ENCODE measurements at places on chromosomes 1 and 21. TPM values are rescaled to one million over a fixed set of nuclear protein-coding genes. Genes with fewer than 3 reads are reported as not detected.
A peak's percentile ranks its signal among the peaks of the same experiment; 100 is the strongest.

GRCh38 chr21:32520875-32521735 lies 64.2 kb downstream of the TCP10L start:
- DNase-seq, result peak; percentile 90

DNA sequence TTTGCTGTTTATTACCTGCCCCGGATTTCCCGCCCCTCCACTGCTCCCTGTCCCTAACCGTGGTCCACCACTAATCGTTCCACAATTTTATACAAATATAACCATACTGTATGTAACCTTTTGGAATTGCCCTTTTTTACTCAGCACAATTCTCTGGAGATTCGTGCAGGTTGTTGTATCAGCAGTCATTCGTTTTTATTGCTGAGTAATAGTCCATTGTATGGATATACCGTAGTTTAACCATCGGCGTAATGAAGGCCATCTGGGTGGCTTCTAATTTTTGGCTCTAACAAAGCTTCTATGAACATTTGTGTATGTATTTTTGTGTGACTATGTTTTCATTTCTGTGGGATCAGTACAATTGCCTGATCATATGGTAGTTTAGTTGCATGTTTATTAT lies 50.0 kb downstream of the UCK2 start:
- DNase-seq, result no peak

DNA sequence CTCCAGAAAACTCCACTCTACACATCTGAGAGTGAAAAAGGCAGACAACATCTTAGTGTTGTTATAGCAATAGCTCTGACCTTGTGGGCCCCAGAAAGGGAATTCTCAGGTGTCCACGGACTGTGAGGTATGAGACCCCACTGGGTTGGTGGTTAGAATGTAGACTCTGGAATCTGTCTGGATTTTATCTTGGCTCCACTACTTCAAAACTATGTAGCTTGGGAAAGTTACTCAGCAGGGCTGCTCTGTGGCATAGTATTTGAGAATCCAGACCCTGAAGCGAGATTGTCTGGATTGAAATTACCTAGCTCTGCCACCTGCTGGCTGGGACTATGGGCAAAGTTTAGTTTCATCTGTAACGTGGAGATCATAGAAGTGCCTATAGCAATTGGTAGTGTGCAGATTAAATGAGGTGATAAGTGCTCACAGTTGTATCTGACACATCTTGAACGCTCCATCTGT lies 25.8 kb downstream of the PRDM2 start:
- DNase-seq, result no peak

DNA sequence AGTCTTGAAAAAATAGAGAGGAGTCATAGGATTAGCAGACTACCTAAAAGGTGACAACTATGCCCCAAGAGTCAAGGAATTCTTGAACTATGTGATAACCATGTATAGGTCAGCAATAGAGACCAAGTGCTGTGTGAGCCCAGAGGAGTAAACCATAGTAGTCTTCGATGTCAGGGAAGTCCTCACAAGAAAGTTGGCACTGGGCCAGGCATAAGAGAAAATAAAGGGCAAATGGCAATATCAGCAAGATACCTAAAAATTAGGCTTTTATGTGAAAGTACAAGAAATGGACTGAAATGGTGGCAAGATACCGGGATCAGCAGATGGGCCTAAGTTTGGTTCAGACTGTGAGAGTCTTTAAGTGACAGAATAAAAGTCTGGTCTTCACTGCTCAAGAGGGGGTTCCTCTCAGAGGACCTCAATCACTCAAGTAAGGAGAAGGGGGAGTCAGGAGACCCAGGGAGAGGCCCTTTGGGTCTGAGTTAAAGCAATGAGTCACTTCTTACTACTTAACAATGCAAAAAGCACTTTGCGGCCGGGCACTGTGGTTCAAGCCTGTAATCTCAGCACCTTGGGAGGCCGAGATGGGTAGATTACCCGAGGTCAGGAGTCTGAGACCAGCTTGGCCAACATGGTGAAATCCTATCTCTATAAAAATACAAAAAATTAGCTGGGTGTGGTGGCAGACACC lies 95.0 kb downstream of the TEX35 start:
- no peak for DNase-seq

- no peak for DNase-seq
Measured at GRCh38 chr1:36212782-36213181, 11.5 kb upstream of the THRAP3 start.

- no peak for DNase-seq
Measured at GRCh38 chr1:59737638-59738037, 77.1 kb upstream of the HOOK1 start.

- DNase-seq, result no peak
Measured at GRCh38 chr21:34336245-34336644, 27.6 kb upstream of the KCNE2 start.

- no peak for DNase-seq
Measured at GRCh38 chr1:185767508-185768120, 33.4 kb downstream of the HMCN1 start.

GRCh38 chr1:108708691-108709660 lies 3.7 kb upstream of the FNDC7 start:
- no peak for DNase-seq

DNA sequence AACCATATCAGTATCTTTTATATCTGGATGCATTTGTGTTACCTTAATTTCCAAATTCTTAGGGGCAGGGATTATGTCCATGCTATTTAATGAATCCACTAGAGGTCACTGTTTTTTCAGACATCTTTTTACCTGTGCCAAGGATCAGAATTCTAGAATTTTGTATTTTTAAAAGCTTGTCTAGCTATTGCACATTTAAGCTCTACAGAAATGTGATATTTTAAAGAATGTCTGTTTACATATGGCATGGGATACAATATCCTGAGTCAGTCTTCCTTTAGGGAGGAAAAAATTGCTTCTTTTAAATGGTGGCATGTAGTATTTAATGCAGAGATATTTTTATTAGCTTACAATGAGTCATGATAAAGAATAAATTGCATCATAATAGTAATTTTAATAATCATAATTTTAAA lies 11.3 kb downstream of the RPAP2 start:
- DNase-seq, result no peak

- no peak for DNase-seq
Measured at GRCh38 chr1:179968284-179968993, 13.8 kb downstream of the CEP350 start.

- DNase-seq, result no peak
Measured at GRCh38 chr1:82371844-82372498, 571.2 kb downstream of the ADGRL2 start.

DNA sequence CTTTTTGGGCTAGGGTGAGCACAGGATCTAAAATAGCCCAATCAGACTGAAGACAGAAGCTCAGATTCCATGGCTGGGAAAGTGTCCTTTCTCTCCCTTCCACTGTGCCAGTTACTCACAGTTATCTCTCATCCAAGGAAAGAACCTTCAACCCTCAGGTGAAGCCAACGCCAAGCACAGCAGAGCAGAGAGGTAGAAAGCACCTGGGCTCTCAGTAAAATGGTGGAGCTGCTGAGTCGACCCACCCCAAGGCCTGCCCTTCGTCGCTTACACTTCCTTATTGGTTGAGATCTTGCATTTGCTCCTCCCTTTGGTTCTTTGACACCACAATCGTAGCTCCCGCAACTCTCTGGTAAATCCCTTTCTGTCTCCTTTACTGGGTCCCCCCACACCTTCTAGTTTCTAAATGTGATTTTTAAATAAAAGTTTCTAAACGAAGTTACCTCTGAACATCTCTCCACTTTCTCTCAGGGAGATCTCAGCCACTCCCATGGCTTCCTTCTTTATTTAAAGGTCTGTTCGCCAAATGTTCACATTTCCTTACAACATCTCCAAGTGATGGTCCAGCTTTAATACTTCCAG lies 27.5 kb upstream of the SLC30A1 start:
- DNase-seq, result no peak

- DNase-seq, result no peak
Measured at GRCh38 chr1:41712081-41712480, 206.6 kb downstream of the HIVEP3 start.

DNA sequence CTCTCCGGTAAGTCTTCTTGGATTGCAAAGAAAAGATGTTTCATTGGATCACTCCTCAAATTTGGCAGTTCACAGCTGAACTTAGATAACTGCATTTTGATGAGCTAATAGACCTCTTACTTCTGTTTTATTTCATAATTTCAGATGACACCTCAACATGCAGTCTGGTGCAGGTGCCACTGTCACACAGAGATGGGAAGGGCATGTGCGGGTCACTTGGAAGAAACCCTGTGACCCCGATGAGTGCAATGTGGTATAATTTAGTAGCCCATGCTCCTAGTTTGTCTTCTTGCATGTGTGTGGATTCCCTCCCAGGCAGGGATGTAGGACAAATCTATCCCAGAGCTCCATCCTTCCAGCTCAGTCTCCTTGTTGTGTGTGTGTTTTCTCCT lies 481 bp upstream of the SLAMF1 start:
- DNase-seq, result no peak

- no peak for DNase-seq
Measured at GRCh38 chr1:16438924-16439323, 1.6 kb upstream of the NECAP2 start.

DNA sequence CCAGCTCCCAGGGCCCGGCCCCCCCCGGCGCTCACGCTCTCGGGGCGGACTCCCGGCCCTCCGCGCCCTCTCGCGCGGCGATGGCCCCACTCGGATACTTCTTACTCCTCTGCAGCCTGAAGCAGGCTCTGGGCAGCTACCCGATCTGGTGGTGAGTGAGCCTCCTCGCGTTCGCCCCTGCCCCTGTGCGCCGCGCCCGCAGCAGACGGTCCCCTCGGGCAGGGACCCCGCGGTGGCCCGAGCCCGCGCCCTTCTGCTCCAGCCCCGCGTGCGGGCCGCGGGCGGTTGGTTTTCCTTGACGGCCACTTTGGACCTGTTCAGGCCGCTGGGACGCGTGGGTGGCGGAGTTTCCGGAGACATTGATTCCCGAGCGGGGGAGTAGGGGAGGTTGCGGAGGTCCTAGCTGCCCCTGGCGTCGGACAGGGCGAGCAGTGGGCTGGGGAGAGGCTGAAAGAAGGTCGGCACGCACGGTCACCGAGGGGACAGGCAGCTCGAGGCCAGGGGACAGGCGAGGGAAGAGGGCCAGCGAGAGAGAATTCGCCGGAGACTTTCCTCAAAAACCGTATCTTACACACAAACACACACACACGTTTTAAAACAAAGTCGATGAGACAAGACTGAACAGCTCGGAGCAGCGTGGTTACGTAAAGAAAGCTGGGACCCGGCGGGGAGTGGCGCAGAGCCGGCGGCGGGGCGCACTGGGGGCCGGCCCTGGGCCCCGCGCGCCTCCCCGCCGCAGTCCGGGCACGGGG lies 427 bp downstream of the WNT3A start:
- DNase-seq, result no peak

DNA sequence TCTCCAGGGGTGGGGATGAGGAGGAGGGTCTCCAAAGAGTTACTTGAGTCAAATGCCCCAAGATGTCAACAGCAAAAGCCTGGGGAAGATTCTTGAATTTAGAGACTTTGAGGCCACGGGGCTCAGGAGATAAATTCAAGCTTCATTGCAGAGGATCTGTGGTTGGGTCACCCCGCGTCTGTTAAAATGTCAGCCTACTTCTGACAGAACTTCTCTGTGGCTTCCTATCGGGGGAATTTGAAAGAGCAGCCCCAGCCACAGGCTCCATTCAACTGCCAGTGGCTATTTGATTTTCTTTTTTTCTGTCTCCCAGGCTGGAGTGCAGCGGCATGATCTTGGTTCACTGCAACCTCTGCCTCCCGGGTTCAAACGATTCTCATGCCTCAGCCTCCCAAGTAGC lies 62.5 kb upstream of the EFHD2 start:
- DNase-seq, result no peak

DNA sequence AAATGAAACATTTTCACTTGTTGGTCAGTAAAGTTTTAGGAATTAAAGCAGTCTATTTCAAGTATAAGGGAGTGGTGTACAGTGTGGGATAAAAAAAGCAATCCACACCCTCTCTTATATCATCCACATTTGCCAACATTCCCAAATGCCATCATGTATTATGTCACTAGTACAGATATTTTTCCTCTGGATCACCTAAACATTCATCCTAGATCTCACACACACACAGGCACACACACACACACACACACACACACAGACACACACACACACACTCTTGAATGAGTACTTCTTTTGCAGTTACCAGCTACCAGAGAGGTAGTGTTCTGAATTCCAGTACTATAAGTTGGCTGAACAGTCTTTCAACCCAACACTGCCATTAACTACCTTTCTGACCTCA lies 1369.1 kb upstream of the ADGRL4 start:
- DNase-seq, result no peak

- DNase-seq, result no peak
Measured at GRCh38 chr1:160905617-160905989, 20.6 kb upstream of the ITLN1 start.

DNA sequence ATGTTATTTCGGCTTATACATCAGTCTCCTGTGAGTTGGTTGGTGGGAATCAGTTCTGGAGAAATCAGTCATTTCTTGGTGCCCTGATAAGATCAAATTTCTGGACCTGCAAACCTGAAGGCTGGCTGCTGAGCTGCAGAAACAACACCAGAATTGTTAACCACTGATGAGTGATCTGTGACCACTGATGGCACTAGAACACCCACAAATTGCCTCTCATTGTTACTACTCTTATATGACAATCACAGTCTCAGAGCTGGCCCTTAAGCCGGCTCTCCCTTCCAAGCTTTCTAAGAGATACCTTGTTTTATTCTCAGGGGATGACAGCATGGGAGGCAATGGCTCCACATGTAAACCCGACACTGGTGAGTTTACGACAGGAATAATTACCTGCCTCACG lies 1.9 kb downstream of the C1orf162 start:
- DNase-seq, result no peak

DNA sequence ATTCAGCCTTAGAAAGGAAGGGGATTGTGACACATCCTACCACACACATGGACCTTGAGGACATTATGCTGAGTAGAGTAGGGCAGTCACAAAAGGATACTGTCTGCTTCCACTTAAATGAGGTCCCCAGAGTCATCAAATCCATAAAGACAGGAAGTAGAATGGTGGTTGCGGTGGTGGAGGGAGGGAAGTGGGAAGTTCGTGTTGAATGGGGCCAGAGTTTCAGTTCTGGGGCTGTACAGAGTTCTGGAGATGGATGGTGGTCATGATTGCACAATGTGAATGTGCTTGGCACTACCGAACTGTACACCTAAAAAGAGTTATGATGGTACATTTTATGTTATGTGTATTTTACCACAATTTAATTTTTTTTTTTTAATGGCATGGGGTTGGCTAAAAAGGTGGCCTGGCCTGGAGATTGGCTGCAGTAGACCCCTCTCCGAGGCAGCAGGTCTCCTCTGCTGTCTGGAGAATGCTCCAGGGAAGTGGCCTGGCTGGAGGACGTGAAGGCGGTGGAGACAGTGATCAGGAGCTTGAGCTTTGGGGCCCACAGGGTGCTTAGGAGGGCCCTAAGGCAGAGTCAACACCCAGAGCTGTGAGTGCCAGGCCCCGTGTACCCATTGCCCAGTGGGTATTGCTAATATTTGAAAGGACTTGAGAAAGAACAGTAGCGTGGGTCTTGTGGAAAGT lies 30.4 kb downstream of the IFNGR2 start:
- no peak for DNase-seq

AHCTF1 gene
- 59.0 TPM for total RNA-seq

OR2T11 gene
- total RNA-seq, result not detected

SERPINC1 gene
- not detected for total RNA-seq

ACTN2 gene
- 0.79 TPM for total RNA-seq

ASCL5 gene
- not detected for total RNA-seq

ADAMTS4 gene
- 38.5 TPM for total RNA-seq

S100B gene
- total RNA-seq, result 126 TPM

BSND gene
- not detected for total RNA-seq

ACTL8 gene
- not detected for total RNA-seq

LRRN2 gene
- total RNA-seq, result 4.7 TPM

SLC37A1 gene
- total RNA-seq, result 11.0 TPM

TIE1 gene
- 43.1 TPM for total RNA-seq

HSPA6 gene
- 15.6 TPM for total RNA-seq

ANKRD65 gene
- 2.6 TPM for total RNA-seq

KRTAP19-1 gene
- total RNA-seq, result not detected

Measured in omental fat pad (tissue), 4 donors.